ENCODE measurements at places on chromosomes 2 and 18.

GRCh38 chr2:37851828-37852584 is 73.1 kb upstream of the RMDN2 start:
- no peak for DNase-seq

DNA sequence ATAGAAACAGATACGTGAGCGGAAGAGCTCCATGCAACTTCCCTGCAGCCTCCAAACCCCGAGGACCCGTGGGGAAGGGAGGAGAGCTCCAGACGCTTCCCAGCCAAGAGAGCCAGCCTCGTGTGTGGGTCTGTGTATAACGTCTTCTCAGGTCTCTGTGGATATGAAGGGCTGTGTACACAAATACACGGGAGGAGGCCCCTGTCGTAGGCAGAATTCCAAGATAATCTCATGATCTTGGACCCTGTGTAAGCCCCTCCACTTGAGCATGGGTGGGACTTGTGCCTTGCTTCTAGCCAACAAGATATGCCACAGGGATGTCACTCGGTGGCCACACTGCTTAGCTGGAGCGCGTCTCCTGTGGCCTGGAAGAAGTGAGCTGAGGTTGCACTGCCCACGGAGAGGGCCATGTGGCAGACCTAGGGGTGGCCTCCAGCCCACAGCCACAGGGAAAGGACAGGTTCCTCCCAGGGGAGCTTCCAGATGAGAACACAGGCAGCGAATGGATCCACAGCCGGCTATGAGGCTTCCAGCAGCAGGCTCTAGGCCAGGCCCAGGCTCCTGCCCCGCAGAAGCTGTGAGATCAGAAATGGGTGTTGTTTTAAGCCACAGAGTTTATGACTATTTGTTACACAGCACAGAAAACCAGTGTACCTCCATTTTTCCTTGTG is 15.6 kb upstream of the KLF11 start:
- DNase-seq = no peak

- DNase-seq = no peak
These were observed 10.6 kb downstream of the SLC4A5 start for GRCh38 chr2:74332550-74333174.

- no peak for DNase-seq
These were observed 247.1 kb upstream of the UBE2E3 start for GRCh38 chr2:180733330-180733729.

GRCh38 chr2:79585701-79586433 is 73.0 kb downstream of the CTNNA2 start:
- DNase-seq = peak; percentile 31

GRCh38 chr18:51789871-51790270 is 550.1 kb upstream of the DCC start:
- DNase-seq = no peak

GRCh38 chr2:53969968-53970723 is 647 bp downstream of the PSME4 start:
- DNase-seq = peak; percentile 48

DNA sequence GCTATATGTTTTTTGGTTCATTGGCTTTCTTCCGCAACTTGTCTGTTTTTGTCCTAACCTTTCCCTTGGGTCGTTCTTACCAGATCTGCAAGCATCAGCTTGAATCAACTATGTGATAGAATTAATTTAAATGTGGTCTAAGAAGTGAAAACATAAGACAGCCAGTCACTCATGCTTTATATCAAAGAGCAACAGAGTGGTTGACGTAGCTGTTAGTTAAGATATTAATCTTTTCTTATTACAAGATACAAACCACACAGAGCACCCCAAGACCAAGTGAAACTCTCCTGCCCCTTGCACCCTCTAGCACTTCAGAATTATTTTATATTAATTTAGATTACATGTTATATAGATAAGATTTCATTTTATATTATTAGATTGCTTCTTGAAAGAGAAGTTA is 15.2 kb downstream of the IL18RAP start:
- DNase-seq = no peak

- no peak for DNase-seq
These were observed 285.1 kb upstream of the HDAC4 start for GRCh38 chr2:239685965-239686364.

DNA sequence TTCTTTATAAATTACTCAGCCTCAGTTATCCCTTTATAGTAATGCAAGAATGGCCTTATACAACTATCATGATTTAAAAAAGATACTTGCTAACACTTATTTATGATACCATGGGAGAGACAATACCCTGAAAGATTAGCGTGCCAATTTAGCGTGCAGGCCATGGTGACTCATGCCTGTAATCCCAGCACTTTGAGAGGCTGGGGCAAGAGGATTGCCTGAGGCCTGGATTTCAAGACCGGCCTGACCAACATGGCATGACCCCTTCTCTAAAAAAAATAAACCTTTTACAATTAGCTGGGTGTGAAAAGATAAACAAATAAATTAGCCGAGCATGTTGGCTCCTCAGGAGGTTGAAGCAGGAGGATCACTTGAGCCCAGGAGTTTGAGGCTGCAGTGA is 493.4 kb upstream of the FSIP2 start:
- no peak for DNase-seq

GRCh38 chr2:233814056-233814835 is 36.1 kb downstream of the MROH2A start:
- no peak for DNase-seq

GRCh38 chr2:227634201-227634600 is 16.9 kb downstream of the SCYGR4 start:
- no peak for DNase-seq

GRCh38 chr18:70411307-70411706 is 122.5 kb downstream of the SOCS6 start:
- DNase-seq = no peak

GRCh38 chr18:31042084-31042405 is 497 bp downstream of the DSC3 start:
- DNase-seq = no peak

DNA sequence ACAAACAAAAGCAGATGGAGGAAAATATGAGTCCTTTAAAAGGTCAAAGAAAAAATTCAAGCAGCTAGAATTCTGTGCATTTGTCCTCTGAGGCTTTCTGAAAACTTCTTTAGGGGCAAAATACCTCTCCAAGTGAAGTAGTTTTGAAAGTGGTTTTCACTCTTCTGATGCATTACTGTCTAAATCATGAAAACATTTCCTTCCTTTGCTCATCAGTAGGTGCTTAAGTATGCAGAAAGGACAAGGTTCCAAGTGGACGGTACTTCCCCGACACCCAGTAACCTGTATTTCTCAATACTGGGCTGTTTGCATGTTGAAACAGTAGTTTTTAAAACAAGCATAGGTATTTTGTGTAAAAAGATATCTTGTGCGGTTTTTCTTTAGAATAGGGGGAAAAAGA is 189.1 kb upstream of the ERBB4 start:
- DNase-seq = no peak

DNA sequence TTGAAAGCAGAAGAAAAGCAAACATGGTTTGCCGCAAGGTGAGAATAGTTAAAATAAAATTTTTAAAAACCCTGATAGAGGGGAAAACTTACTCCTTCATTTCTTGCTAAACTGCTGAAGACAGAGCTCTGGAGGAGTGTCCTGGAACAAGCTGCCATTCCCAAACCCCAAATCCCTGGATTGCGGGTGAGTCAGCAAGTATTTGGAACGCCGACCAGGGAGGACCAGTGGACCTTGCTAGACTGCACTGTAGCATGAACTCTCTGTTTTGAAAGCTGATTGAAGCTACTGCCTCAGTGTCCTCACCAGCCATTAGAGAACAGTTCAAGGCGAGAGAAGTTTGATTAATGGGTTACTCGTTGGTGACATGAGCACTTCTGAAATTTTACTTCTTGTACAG is 99.4 kb upstream of the RASGRP3 start:
- DNase-seq = no peak

- DNase-seq = peak; percentile 10
These were observed 11.7 kb upstream of the ANKRD53 start for GRCh38 chr2:70966681-70967080.

DNA sequence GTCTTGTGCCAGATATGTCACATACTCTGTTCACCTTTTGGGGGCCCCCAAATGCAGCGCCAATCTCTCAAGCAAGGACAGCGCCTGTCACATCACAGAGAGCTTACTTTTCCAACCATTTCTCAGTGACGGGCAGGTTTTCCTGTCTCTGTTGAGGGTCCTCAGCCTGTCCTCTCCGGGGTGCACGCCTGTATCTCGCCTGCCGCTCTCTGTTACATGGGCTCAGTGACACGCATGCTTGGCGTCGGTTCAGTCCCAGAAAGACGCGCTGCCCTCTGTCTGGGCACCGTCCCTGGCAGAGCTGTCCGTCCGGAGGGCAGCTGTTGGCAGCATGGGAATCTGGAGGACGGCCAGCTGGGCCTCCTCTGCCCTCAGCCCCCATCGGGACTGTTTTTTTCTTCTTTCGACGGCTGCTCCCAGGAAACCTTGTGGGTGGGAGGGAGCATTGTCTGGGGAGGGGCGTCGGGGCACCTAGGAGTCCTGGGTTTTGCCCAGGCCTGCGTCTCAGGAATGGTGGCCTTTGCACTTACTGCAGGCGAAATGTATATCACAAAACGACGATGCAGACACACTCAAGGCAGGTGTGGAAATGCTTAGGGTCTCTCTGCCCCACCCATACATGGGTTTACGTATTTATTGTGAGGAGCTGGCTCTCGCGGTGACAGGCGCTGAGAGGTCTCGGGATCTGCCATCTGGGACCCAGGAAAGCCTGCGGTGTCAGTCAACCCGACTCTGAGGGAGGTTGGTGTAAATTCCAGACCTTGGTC is 30.9 kb downstream of the RTP5 start:
- no peak for DNase-seq

GRCh38 chr2:204715361-204715760 is 170.1 kb downstream of the PARD3B start:
- no peak for DNase-seq

DNA sequence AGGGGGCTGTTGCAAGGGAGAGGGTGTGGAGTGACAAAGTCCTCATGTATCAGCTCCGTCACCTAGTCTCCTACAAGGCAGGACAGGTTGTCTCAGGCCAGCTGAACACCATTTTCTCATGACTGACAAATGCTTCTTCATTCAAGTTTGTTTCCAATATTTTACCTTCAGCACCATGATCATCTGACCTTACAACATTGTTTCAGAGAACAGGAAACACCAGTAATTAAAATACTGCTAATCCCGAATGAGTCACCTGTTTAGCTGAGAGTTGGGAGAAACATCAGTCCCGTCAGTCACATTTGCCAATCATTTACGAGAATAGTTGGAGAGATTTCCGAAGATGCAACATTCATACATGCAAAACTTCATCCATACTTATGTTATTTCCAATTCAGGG is 25.7 kb upstream of the SP5 start:
- DNase-seq = no peak

DNA sequence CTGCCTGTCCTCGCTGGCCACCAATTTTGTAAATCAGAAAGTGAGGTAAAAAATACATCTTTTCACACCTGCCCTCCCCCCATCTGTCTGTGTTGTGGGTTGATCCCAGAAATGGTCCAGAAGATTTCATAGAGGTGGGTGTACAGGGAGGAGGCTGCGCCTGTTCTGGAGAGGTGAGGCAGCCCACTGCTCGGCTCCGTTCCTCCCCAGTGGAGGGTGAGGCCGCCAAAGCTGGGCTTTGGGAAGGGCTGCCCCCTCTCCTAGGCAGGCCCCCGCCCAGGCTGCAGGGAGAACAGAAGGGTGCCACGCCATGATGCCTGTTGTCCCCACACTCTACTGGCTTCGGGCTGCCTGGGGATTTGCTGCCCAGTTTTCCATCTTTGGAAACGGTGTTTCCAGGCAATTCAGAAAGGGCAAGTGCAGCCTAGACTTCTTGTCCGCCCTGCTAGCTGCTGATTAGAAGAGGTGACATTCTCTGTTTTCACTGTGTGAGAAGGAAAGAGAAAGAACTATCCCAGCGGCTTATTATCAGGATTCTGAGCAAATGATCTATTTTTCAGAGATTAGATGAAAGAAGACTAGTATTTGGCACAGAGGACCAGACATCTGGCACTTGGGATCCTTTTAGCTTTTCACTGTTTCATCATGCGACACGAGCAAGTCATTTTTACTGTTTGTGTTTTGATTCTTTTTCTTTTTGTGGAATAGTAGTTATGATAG is 18.7 kb downstream of the SMARCAL1 start:
- DNase-seq = no peak

GRCh38 chr2:12817870-12818269 is 101.1 kb downstream of the TRIB2 start:
- no peak for DNase-seq

- DNase-seq = no peak
These were observed 236.0 kb upstream of the SPHKAP start for GRCh38 chr2:228417526-228417925.

DNA sequence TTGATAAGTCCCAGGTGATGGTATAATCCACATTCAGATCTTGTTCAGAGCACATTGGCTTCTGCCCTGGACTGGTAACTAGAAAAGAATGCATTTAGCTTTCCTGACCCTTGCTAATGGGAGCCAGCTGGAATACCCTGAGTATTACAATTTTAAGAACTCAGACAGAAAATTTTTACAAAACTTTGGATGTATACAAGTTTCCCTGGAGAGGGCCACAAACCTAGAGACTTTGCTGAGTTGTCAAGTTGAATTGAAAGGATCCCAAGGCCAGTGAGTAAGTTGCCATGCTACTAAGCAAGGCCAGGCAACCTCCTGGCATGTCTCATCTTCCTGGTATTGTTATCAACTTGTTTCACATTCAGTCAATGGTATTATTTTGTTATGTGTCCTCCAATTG is 20.0 kb upstream of the NABP1 start:
- peak; percentile 53 for DNase-seq

DNA sequence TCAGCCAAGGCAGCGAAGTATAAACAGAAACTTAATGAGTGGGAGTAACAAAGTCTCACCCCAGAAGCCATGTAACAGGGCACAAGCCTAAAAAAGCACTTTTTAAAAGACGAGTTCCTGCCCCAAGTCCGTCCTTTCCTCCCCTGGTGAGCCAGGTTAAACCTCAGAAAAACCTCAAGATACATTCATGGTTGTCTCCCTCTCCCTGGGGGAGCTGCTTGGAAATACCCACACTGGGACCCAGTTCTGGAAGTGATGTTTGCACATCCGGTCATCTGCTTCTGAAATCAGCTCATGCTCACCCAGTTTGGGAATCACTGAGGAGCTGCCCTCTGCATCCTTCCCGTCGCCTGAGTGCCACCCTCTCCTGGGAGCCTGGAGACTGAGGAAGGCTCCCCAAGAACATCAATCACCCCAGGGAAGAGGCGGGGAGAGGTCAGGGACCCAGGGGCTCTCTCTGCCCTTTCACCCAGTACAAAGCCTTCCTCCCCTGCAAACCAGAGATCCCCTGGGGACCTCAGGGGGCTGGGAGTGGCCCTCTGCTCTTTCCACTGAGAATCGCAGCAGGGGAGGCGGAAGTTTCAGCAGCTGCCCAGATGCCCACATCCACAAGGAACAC is 150.6 kb upstream of the AGAP1 start:
- no peak for DNase-seq

DNA sequence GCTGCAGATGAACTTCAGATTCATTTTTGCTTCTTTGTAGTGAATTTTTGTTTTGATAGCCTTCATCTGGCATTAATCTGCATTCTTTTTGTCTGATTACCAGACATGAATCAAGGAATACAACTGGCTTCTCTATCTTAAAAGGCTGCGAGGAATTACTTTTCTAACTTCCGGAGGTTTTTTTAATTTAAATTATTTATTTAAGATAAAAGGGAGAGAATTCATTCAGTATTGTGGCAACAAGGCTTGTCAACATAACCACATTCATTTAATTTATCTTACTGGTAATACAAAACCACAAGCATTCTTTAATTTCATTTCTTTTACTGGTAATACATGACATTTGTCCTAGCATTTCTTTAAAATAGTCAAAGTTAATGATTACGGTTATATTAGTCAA is 36.0 kb downstream of the CSRNP3 start:
- no peak for DNase-seq
